Bronchial epithelial cell (primary cell): ENCODE measurements at places on chromosomes 6 and 20. TPM values are rescaled to one million over a fixed set of nuclear protein-coding genes. Genes with fewer than 3 reads are reported as not detected.

- DNase-seq, result no peak
These were observed 395.2 kb downstream of the PAX1 start for GRCh38 chr20:22100686-22101085.

- DNase-seq, result no peak
These were observed 8.3 kb upstream of the AVP start for GRCh38 chr20:3092611-3093379.

- peak; percentile 47 for DNase-seq
These were observed 14.7 kb downstream of the LRRC73 start for GRCh38 chr6:43495409-43495941.

The ULBP1 gene
- total RNA-seq, result 1.1 and 4.1 TPM in 2 replicates

GRCh38 chr6:21589352-21590345, 3.9 kb upstream of the SOX4 start:
- DNase-seq, result peak; percentile 63

The PREX1 gene
- under 0.01 TPM in 2 replicates for total RNA-seq

The C6orf141 gene
- 7.8 and 10.8 TPM in 2 replicates for total RNA-seq

DNA sequence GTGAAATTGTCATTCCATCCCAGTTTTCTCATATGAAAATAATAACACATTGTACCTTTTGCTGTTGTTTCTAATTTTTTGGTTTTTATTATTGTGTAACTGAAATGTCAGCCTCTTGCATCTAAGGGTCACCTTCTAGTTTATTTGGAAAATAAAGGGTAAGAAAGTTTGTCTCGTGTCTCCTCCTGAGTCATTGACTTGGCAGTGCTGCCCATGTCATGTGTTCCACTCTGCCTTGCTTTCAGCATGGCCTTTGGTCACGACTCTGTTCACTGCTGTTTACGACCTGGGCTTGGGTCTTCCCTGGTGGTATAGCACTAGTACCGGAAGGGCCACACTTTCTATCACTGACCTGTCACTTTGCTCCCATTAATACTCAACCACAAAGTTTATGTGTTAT, 171.4 kb upstream of the RSPO3 start:
- no peak for DNase-seq

- peak; percentile 75 for DNase-seq
These were observed 169.1 kb upstream of the CDYL start for GRCh38 chr6:4606821-4607704.

DNA sequence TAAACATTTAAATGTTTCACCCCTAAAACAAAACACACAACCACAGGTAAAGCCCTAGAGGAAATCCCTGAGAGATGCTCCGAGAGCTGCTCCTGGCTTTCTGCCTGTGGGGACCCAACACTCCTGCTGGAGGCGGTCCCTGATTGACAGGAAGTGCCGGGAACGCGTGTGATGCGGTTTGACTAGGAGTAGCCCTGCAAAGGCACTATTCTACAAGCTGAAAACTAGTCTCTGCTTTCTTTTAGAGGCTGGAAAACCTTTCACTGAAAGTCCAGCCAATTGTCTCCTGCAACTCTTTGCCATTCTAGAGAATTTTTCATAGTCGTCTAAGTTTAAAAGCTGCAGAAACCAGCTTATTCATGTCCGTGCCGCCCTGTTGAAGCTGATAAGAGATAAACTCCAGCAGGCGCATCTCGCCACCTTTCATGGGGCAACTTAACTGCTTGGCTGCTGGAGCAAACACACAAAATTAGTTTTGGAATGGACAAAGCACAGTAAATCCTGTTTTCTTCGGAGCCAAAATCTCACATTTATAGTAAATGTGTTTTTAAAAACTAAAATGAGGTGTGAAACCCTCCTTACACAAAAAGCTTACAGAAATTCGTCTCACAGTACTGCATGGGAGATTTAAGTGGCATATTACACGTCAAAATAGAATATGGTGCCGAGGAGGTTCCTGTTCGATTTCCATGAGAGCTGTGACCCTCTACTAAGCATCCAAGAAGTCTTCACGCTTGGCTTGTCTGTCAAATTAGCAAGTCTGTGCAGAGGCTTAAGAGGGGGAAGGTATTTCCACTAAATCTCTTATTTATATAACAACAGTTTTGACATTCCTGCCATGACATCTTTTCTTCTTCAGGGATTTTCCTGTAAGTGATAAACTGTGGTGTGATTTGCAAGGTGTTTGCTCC, 46.9 kb downstream of the DACT2 start:
- no peak for DNase-seq

DNA sequence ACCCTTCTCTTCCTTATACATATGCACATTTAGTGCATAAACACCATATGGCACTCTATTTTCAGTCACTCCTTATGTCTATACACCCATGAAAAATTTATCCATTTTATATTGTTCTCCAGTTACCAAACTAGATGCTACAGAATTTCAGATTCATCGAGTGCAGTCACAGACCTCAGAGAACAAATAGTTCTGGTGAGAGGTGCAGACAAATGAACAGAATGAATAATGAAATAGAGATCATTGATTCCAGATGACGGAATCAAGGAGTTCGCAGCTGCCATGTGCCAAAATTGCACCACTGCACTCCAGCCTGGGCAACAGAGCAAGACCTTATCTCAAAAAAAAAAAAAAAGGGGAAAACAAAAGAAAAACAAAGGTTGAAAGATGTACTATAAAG, 214.8 kb upstream of the CEP162 start:
- DNase-seq, result no peak

GRCh38 chr6:127581576-127581975, 4.6 kb downstream of the C6orf58 start:
- no peak for DNase-seq

The NHLRC1 gene
- total RNA-seq, result 1.6 and 1.8 TPM in 2 replicates

GRCh38 chr6:3266170-3266569, 7.4 kb downstream of the PSMG4 start:
- DNase-seq, result no peak

- no peak for DNase-seq
These were observed 136.3 kb downstream of the MRPL14 start for GRCh38 chr6:43990627-43991619.

The TCEA2 gene
- 5.1 and 5.5 TPM in 2 replicates for total RNA-seq

DNA sequence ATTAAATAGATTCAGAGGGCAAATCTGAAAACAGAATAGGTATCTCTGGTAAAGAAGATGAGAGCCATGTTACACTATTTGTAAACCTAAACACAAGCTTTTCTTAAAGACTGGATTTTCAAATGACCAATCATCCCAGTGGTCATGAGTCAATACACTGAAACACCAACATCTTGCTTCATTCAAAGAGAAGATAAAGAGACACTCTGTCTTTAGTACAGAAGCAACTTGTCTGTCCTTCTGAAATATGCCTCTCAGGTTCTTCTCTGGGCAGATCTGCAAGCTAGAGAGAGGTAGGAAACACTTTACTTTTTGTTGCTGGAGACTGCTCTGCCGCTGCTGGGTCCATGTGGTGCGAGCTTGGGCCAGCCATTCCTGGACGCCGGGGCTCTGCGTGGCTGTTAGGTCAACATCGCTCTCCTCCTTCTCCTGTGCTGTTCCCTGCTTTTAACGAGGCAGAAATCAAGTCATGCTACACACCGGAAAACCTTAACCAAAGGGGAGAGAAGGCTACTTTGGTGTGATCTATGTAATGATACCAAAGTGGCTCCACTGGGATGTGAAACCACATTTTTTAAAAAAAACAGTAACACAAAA, 368.2 kb downstream of the SYNE1 start:
- DNase-seq, result no peak

The GMPR gene
- 0.26 and 0.53 TPM in 2 replicates for total RNA-seq

The ENPP1 gene
- total RNA-seq, result under 0.01 and 0.26 TPM in 2 replicates

GRCh38 chr6:1485678-1486077, 96.3 kb downstream of the FOXF2 start:
- DNase-seq, result peak; percentile 97

The ANKRD66 gene
- not detected in 2 replicates for total RNA-seq

The PTCRA gene
- not detected in 2 replicates for total RNA-seq

The PIM1 gene
- total RNA-seq, result 29.2 and 35.3 TPM in 2 replicates

The FAM83C gene
- total RNA-seq, result 0.26 and 0.64 TPM in 2 replicates

The HELZ2 gene
- total RNA-seq, result 13.7 and 30.6 TPM in 2 replicates

The COL9A3 gene
- not detected in 2 replicates for total RNA-seq

The FILIP1 gene
- under 0.01 and 0.26 TPM in 2 replicates for total RNA-seq

- no peak for DNase-seq
These were observed 38.5 kb downstream of the PLCG1 start for GRCh38 chr20:41175727-41176330.

- no peak for DNase-seq
These were observed 81.6 kb upstream of the PMEPA1 start for GRCh38 chr20:57791178-57791962.

The RBBP8NL gene
- under 0.01 and 1.0 TPM in 2 replicates for total RNA-seq

The ARMC2 gene
- total RNA-seq, result 0.26 and 0.77 TPM in 2 replicates

- no peak for DNase-seq
These were observed 84.4 kb downstream of the B3GAT2 start for GRCh38 chr6:70872469-70872868.

The CCR6 gene
- not detected in 2 replicates for total RNA-seq

- no peak for DNase-seq
These were observed 143.8 kb downstream of the ERMARD start for GRCh38 chr6:169895000-169895759.

- no peak for DNase-seq
These were observed 274.8 kb upstream of the EXOC2 start for GRCh38 chr6:967701-968100.

DNA sequence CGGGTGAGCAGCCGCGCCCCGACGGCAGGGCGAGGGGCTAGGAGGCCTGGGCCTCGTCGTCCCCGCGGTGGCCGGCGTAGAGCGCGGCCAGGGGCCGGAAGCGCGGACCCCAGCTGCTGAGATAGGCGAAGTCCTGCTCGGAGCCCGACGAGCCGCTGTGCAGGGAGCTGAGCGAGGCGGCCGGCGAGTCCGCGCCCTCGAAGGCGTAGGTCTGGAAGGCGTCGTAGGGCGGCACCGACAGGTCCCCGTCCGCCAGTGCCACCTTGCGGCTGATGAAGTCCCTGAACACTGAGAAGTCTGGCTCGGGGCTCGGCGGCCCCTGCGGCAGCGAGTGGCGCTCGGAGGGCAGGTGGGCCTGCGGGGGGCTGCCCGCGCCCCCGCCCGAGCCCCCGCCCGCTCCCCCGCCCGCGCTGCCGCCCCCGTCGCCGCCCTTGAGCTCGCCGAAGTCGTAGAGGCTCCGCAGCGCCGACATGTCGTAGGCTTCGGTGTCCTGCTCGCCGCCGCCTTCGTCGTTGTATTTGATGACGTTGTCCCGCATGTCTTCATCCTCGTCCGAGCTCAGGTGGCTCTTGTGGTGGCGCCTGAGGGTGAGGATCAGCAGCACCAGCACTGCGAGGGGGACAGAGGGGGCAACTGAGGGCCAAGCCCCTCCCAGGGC, 56.5 kb downstream of the CD40 start:
- peak; percentile 28 for DNase-seq

The MLIP gene
- total RNA-seq, result 0.53 and 9.3 TPM in 2 replicates

The SIRPA gene
- total RNA-seq, result 5.0 and 6.8 TPM in 2 replicates

DNA sequence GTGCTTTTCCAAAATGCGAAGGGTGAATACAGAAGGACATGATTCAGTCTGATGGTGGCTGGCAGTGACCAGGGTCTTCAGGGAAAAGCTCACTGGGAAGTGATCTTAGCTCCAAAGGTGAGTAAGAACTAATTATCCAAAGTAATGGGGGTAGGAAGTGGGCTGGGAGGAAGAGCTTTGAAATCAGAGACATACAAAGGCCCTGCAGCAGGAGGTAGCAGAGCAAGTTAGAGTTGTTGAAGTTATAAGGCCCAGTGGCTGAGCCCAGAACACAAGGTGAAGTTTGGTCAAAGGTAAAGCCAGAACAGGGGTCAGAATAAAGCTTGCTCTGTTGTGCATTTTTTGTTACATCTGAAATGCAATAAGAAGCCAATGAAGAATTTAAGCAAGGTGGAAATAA, 81.2 kb downstream of the PLCB1 start:
- no peak for DNase-seq

The AIF1 gene
- total RNA-seq, result not detected in 2 replicates

The RSPO3 gene
- not detected in 2 replicates for total RNA-seq

The HSPA1A gene
- total RNA-seq, result 50.3 and 55.3 TPM in 2 replicates

GRCh38 chr6:11756292-11756691, 22.3 kb downstream of the ADTRP start:
- DNase-seq, result no peak

DNA sequence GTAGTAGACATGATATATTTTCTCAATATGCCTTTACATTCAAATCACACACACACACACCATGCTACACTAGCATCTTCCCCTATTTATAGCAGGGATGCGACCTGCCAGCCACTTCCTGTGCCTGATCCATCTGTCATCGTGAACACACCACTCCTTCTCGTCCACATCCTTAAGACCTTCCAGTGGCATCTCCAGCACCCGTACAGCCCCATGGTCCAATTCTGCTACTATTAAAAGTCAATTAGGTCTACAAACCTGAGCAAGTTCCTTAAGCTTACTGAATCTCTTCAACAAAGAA, 54.5 kb downstream of the KIF16B start:
- no peak for DNase-seq

- no peak for DNase-seq
These were observed 4.8 kb downstream of the GMNN start for GRCh38 chr6:24779416-24780016.

The CRISP2 gene
- not detected in 2 replicates for total RNA-seq

DNA sequence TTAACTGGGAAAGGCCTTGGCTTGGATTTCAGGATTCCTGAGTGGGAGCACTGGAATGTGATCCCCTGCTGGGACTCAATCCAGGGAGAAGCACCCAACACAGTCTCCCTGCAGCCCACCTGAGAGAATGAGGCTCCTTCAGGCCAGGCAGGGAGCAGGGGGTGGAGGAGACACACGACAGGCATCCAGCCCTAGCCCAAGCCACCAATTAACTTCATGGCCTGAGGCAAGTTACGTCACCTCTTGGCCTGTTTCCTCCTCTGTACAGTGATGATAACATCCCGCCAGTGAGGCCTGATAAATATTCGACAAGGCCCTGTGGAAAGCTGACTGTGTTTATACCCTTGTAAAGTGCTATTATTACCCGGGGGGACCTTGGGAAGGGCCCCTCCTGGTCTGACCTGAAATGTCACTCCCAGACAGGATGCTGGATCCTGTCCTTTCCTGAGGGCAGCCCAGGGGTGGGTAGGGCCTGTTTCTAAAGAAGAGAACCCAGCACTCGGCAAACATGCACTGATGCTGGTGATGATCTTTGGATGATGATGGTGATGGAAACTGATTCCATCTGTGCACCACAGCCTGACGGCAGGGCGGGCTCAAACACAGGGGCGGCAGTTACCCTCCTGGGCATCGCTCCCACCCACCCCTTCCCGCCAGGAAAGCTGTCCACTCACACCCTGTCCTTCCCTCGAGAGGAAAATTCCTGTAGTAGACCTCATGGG, 12.4 kb downstream of the FRS3 start:
- DNase-seq, result peak; percentile 87

GRCh38 chr20:61731363-61732181, 334.1 kb downstream of the TAF4 start:
- DNase-seq, result peak; percentile 14

- DNase-seq, result no peak
These were observed 7.9 kb upstream of the ABHD12 start for GRCh38 chr20:25398376-25399036.

The HS3ST5 gene
- not detected in 2 replicates for total RNA-seq

- DNase-seq, result peak; percentile 97
These were observed 151.0 kb upstream of the HEY2 start for GRCh38 chr6:125598422-125598821.

GRCh38 chr6:52992980-52993920, 1.8 kb downstream of the GSTA4 start:
- peak; percentile 55 for DNase-seq

GRCh38 chr20:5353624-5354496, 37.1 kb upstream of the PROKR2 start:
- peak; percentile 83 for DNase-seq
